Naive thymus-derived CD8-positive, alpha-beta T cell (primary cell): ENCODE measurements at places on chromosomes 1 and 21. TPM values are rescaled to one million over a fixed set of nuclear protein-coding genes. Genes with fewer than 3 reads are reported as not detected.

DNA sequence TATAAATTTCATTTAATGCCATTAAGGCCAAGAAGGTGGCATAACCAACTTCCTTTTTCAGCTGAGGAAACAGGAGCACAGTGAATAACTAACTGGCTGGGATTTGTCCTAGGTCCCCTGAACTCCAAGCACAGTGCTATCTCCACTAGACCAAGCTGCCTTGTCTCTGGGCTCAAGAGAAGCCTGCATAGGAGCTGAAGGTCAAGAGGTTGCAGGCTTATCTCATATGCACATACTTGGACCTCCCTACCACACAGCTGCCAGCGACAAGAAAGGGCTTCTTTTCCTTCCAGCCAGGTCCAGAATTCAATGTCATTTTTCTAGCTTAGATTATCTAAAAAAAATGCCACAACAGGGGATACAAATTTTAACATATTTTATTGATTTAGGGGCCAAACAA, 27.1 kb downstream of the AK2 start:
- DNase-seq, result no peak

BSND gene
- total RNA-seq, result not detected

DNA sequence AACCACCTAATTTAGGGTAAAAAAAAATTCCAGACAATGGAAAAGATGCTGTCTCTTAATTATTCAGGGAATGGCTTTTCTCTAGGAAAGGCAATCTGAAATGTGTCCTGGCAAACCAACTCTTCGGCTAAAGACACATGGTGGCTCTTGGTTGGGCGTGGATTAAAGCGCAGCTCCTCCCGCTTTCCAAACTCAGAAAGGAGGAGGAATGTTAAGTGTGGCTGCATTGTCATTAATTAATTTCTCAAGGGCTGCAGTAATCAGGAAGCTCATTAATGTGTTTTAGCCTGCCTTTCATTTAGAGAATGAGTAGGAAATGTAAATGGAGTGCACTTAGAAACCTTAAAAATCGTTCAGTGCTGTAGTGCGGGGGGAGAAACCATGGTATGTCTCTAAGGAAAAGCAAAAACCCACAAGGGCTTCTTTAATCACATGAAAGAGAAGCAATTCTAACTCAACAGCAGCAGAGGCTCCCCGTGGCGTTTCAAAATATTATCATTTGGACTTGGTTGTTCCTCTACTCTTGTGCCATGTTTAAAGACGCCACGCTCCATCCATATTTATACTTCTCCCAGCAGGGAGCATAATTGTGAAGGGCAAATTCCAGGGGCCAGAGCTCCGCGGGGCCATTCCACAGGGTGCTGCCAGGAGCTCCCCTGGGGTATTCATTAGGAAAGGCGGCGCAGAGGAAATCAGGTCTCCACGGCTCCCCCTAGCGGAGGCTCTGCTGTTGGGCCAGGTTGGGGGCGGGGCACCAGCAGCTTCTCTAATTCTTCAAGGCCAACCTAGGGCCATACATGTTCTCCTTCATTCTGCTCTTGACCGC, 91.9 kb upstream of the SSX2IP start:
- peak; percentile 87 for DNase-seq

TMEM82 gene
- not detected for total RNA-seq

- DNase-seq, result no peak
Measured at GRCh38 chr1:19477284-19478249, 7.8 kb downstream of the CAPZB start.

HAO2 gene
- not detected for total RNA-seq

DNA sequence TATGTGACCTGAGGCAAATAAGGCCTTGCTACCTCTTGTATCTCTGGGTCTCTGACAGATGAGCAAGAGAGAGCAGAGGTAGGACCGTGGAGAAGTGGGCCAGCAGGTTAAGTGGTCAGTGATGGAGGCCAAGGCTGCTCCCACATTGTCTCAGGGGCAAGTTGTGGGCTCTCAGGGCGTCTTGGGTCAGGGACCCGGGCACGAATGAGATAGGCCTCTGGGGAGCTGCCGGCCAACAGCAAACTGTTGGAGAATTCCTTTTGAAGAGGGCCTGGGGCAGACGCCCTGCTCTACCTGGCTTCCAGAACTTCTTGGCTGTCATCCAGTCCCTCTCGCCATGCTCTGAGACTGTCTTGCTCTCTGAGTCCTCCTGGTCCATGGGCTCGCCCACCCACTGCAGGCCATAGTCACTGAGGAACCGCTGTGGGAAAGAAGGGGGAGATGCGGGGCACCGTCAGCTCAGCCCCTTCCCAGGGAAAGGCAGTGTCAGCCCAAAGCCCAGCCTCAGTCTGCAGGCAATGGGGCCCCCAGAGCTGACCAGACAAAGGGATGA, 12.4 kb downstream of the UBXN11 start:
- no peak for DNase-seq

DNA sequence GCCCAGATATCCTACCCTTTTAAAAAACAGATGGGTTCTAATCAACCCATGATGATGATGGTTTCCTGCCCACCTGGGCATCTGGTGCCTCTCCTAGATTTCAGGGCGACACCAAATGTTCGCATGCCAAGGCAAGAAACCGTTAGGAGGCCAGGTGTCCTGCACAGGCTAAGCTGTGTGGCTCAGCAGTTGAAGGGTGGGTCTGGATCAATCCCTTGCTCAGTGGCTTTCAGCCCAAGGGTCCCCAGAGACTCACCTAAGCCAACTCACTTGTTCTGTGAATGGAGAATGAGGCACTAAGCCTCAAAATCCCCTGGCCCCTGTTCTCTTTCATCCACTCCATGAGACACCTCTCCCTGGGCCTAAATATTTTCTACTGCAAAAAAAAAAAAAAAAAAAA, 169.1 kb upstream of the EDN2 start:
- no peak for DNase-seq

- no peak for DNase-seq
Measured at GRCh38 chr1:59062743-59063142, 234.2 kb upstream of the FGGY start.

DNA sequence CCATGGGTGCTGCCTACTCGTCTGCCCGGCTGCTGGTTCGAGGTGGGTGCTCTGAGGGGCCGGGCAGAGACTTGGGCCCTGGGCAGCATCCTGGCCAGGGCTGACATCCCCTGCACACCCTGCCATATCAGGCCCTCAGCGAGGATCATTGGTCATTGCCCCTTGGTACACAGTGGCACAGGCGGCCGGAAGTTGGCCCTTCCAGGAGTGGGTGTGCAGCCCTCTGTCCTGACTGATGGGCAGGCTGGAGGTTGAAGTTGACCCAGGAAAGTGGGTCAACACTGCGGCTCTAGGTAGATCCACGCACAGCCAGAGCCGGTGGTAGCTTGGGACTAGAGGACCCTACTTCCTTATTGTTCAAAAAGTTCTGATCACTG, 72.9 kb downstream of the TRIM11 start:
- no peak for DNase-seq

GRCh38 chr1:160465123-160465522, 57.9 kb downstream of the SLAMF6 start:
- no peak for DNase-seq

GRCh38 chr1:201128476-201128875, 1.5 kb upstream of the ASCL5 start:
- peak; percentile 48 for DNase-seq

DNA sequence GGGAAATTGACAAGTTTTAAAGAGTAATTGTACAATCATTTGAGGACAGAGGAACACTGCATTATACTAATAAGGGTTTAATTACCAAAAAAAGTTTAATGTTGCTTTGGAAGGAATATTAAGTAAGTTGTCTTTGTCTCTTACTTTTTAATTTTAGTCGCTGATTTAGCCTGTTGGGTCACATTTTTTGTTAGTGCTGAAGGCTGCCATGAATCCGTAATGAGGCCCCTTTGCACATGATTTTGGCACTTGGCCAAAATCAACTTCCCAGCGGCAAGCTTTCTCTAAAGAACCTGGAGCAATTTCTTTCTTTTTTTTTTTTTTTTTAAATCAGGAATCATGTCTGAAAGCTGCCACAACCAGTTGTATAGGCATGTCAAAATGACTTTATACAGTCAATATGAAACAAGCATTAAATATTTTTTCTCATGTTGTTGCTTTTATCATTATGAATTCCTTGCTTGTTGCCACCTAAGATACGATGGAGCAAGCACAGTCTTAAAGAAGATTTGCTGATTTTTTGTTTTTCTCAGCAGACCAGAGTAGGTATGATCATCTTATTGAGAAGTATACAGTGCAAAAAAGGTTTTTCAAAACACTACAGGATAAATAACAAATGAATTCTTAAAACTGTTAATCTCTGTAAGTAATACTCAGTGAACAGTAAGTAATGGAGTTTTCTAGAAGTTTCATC, 690.4 kb downstream of the USP25 start:
- DNase-seq, result no peak

DNA sequence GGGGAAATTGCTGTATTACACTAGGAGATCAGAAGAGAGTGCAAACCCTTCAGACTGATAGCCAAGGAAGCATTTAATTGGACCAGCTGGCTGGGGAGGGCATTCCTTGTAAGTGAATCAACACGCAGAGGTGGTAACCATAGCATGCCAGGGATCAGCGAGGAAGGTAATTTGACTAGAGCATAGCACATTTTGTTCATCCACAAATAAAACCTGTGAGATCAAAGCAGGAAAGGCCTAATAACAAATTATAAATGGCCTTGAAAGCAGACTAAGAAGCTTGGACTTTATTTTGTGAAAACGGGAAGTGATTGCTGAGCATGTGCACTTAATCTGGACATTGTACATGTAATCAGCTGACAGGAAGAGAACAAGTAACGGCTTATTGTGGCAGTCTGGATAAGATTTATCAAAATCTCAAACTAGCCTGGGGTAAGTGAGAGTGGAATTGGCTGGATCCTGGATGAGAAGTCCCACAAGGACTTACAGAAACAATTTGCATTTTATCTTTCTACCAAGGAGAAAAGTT, 11.7 kb upstream of the CD55 start:
- no peak for DNase-seq

SLC25A33 gene
- total RNA-seq, result 3.2 TPM

DNA sequence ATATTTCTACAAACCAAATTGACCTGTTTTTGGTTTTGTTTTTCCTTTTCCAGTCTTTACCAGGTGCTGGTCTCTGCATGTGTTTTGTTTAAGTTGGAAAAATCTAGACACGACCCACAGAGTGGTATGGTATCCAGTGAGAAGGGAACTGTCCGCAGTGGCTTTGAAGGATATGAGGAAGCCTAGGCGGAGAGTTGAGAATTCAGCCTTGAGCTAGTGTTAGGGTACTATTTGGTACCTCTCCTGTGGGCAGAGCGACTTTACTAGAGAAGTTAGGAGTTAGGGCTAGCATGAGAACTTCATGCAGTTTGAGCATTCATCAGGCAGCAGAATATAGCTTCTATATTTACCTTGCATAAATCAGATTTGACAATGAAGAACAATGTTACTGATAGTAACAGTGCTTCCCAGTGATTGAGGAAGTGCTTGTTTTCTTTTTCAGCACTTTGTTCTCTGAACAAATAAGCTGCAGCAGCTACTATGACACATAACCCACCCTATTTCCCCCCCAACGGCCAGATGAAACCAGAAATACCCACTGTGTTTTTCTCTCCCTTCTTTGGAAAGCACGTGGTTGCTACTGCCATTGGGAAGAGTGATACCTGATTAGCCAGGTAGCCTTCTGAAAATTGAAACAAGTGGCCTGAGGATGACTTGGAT, 19.0 kb downstream of the MRPS6 start:
- DNase-seq, result peak; percentile 51

ARV1 gene
- total RNA-seq, result 10.6 TPM

DNA sequence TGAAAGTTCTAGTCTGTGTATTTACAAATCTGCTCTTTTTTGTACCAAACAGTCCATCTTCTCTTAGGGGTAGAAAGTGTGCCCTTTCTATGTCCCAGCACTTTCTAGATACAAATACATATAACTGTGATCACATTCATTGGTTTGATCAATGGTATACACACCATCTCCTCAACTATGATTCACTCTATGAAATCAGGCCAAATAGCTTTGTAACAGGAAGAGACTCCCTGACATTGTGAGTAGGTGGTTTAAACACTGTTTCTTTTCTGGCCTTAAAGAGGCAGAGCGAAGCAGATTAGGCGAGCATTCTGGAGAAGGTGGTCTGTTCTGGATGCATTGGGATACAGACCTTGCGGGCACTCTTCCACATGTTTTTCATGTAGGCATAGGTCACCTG, 39.3 kb upstream of the EXOSC10 start:
- no peak for DNase-seq

SMAP2 gene
- total RNA-seq, result 160 TPM

- no peak for DNase-seq
Measured at GRCh38 chr1:10057343-10057742, 24.6 kb downstream of the UBE4B start.

HSD3B1 gene
- total RNA-seq, result not detected

GRCh38 chr1:8701794-8702471, 115.5 kb downstream of the RERE start:
- no peak for DNase-seq

DNA sequence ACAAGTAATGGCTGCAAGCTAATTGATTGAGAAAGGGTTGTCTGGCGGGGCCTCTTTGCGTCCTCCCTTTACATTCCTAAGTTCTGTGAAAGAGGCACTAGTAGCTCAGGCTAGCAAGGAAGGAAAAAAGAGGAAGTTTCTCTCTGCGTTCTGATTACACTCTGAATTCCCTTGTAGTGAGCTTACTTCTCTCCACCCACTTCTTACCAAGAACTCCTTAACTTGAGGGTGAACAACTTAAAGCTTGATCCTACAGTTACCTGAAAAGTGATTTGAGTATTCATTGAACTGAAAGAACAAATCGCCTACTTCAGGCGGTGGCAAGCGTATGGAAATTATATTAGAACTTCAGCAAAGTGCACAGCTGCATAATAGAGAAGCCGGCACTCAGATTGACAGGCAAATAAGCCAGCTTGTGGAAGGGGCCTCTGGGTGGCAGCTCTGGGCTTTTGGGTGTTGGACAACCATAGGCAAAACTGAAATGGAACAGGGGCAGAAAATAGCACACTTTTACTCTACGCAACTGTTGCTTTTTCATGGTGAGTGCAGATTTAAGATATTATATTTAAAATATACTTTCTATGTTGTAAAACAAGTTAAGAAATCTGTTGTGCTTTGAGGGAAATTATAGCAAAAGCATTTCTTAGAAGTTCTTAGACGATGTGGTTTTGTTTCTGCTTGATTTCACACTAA, 464.5 kb downstream of the USP25 start:
- DNase-seq, result no peak

DNA sequence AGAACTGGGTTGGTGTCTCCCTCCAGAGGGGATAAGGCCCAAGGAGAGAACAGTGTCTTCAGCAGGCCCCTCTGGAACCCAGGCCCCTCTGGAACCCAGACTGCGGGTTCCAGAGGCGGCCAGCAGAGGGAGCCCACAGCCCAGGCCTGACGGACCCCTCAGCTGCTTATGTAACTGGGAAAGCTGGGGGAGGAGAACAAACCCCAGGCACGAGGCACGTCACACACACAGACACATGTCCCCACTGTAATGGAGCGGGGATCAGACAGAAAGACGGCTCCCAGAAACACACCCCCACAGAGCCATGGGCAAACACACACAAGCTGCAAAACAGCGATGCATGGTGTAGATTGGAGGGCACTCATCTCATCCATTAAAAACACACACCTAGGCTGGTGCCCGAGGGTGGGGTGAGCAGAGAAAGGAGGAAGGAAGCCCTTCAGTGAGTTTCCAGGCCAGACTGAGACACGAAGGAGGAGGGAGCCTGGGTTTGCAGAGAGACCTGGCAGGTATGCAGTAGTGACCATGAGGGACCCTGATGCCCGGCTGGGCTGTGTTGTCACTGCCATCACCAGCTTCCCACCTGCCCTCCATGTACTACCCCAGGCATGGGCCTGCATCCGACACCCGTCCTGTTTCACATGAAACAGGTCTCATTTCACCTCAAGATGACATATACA, 2.8 kb upstream of the IGSF8 start:
- DNase-seq, result peak; percentile 78
